Hematopoietic multipotent progenitor cell treated with erythropoietin and hydrocortisone succinate and interleukin-3 and kit ligand, for 6 days (in vitro differentiated cells): ENCODE measurements at places on chromosomes 3 and 15.

DNA sequence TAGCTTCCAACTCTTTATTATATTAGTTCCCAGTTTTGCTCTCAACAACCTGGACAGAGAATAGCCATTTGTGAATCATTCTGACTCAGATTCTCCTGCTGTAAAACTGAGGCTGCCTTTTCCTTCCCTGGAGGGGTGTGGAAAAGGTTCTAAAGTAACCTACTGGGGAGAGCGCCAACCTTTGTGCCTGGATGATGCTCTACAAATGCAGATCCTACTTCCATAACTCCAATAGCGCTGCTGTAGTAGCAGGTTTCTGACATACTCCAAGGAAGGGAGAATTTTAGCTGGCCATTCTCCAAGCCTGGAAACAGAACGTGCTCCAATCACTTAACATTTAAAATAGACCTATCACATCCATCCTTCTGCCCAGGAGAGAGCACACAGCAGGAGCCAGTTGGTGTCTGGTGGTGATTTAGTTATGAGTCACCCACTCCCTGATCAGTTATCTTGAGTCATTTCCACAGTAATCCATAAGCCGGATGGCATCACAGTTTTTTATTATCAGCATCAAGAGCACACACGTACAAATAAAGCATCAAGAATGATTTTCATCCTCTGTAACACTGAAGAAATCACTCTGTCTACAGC is 38.3 kb downstream of the MYH15 start:
- DNase-seq: no peak

GRCh38 chr3:157392104-157392503 is 44.5 kb upstream of the PTX3 start:
- no peak for DNase-seq

- peak; percentile 84 for DNase-seq
Observed at GRCh38 chr3:69120879-69121464, 1.4 kb downstream of the LMOD3 start.

GRCh38 chr15:97759363-97759762 is 201.1 kb upstream of the ARRDC4 start:
- DNase-seq: peak; percentile 31

GRCh38 chr3:16183601-16184270 is 9.3 kb downstream of the GALNT15 start:
- DNase-seq: no peak

DNA sequence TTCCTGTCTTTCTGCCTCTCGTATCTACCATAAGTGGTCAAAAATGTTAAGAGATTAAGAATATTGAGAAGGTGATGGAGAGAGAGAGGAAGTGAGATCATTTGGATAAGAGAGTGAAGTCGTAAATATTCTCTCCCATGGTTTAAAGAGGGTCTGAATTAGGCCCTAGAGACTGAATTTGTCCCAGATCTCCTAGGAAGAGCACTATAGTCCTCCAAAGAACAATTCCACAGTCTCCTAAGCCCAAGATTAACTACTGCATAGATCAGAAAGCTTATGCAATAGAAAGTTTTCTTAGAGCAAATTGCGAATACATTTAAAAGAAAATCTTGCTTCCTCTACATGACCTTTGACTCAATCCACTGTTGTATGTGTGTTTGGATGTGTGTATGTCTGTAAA is 598.8 kb downstream of the TUSC7 start:
- no peak for DNase-seq

- DNase-seq: peak; percentile 44
Observed at GRCh38 chr15:83207009-83207659, 489 bp downstream of the HDGFL3 start.

DNA sequence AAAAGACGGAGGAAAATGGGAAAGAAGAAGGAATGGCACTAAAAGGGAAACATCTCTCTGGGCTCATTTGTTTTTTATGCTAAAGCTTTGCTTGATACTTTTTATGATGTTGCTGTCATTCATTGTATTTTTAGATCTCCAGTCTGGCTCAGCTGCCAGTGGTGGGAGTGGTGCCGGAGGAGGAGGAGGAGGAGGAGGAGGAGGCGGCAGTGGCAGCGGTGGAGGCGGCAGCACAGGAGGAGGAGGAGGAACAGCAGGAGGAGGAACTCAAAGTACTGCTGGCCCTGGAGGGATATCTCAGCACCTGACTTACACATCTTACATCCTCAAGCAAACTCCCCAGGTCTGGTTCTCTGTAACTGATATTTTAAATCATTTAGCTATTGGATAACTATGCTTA is 49.6 kb downstream of the MAP6D1 start:
- DNase-seq: no peak

DNA sequence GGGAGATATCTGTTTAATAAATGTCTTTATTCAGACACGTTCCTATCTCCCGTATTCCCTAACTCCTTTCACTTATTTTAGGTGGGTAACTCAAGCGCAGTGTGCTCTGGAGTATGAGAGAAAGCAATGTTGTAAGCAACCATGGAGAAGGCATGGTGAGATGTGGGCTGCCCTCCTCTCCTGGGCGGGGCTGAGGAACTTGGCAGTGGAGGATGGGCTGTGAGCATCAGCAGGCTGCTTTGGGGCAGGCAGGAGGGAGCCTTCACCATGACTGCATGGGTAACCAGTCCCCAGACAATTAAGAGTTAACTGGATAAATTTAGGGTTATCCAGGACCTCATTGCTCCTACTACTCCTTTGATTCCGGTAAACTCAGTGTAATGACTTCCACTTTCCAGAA is 126.1 kb downstream of the RORA start:
- no peak for DNase-seq

- peak; percentile 28 for DNase-seq
Observed at GRCh38 chr3:56985878-56986277, 74.6 kb upstream of the SPATA12 start.

DNA sequence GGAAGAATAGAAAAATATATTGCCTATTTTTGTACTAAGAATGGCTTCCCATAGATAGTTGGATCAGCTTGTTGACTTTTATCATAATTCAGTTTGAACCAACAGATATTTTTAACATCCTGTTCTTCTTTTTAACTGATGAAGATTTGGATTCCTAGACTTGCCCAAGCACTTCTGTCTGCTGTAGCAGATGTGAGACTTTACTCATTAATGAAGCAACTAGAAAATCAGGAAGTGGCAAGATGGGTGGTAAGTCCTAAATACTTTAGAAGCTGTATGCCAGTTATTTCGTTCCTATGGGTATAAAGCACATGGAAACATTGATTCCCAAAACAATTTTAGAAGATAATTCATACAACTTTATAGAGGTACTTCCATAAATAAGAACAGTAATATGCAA is 8.4 kb downstream of the PIGB start:
- DNase-seq: peak; percentile 53

- no peak for DNase-seq
Observed at GRCh38 chr3:60919296-60919695, 332.0 kb downstream of the FHIT start.

DNA sequence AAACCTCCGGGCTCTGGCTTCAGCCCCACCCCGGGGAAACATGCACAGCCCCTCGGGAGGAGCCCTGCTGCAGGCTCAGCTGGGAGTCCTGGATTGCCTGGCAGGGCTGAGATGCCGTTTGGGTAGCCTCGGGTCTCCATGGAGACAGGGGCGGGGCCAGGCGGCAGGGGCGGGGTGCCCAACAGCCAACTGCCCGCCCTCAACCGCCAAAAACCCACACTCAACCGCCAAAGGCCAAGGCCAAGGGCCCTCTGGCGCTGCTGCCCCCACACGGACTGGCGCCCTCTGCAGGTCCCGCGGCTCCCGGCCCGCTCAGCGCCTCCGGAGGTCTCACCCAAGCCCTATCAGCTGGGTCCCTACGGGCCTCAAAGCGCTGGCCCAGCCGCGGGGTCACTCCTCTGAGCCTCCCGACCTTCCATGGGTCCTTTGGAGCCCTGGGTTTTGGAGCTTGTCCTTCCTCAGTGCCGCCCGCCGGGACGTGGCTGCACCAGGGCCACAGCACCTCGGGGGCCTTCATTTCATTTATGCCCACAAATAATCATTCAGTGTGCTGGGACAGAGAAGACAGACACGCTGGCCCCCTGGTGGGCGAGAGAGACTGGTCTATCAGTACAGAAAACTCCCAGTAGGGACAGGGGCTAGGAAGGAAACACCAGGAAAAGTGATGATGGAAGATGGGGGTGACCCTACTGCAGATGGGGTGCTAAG is 33.5 kb upstream of the ACAD9 start:
- peak; percentile 97 for DNase-seq

GRCh38 chr3:148084931-148085330 is 612.8 kb upstream of the AGTR1 start:
- no peak for DNase-seq

DNA sequence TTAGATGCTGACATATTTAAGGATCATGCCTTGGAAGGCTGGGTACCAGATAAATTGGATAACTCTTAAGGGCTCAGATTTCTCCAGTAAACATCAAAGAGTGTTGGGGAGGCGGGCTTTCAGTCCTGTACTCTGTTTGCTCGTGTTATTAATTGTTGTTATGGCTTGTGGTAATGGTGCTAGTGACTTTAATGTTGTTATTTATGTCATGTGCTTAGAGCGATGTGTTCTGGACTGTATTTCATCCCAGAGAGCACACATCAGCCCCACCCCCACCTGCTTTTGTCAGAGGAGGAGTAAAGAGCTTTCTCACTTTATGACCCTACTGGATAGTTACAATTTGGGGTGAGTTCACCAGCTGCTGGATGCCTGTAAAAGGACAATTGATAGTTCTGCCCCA is 386.3 kb downstream of the EPHB1 start:
- DNase-seq: no peak

- no peak for DNase-seq
Observed at GRCh38 chr3:127670761-127671522, 1.8 kb upstream of the ABTB1 start.

GRCh38 chr3:65348398-65348995 is 660.7 kb upstream of the ADAMTS9 start:
- no peak for DNase-seq

- DNase-seq: peak; percentile 27
Observed at GRCh38 chr3:46283881-46284450, 41.7 kb downstream of the CCR3 start.

DNA sequence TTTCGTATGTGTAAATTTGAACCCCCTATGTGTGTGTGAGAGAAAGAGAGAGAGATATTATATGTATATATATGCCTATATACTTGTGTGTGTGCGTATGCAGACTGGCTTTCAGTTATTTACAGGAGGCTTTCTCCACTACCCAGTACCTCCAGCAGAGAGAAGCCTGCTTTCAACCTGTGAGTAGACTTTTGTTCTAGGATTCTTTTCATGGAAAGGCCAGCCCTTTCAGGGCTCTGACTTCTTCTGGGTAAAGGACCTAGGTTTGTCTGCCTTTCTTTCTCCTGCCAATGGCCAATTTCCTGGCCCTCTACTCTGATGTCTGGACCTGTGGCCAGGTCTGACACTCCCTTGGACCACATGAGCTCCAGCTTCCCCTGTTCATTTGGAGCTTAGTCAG is 23.8 kb downstream of the LRRC28 start:
- no peak for DNase-seq

DNA sequence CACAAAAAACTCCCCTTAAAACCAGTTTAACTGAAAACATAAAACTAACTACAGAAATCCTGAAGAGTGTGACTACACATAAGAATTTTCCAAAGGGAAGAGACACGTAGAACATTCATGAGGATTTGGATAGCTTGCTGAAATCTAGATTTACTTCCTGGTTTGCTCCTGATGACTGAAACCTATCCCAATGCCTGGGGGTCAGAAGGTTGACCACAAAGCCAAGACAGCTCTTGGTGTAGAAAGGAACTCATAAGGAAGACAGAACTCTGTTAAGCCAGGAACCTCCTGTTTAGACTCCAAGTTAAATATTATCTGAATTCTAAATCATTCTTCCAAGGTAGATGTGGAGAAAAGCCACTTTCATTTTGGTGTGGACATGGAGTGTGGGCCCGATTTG is 92.8 kb downstream of the TFG start:
- no peak for DNase-seq

DNA sequence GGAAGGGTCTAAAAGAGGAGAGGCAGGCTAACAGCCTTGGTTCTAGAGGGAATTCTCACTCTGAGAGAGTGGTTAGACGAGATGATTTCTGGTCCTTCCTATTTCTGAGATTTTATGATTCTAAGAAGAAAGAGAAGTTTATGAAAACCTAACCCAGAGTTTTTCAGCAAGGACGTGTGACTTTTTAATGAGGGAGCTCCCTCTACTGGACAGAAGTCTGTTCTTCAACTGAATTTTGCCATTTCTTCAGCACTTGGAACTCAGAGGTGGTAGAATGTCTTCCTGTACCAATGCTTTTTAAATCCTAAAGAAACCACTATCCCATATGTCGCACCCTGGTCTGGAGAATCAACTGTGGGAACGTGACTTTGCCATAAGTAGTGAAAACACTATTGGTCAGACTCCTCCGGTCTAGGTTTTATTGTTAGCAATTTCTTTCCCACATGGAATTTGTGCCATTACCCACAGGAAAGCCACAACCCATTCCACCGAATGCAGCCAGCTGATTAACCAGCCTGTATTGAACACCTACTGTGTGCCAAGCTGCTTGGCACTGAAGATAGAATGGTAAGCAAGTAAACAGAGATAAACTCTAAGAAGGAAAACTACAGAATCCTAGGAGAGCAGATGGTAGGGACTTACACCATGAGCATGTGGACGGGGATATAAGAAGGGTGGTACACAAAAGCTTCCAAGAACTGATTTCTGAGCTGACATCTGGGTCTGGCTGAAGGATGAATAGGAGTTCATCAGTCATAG is 199.5 kb upstream of the LMCD1 start:
- DNase-seq: peak; percentile 83

DNA sequence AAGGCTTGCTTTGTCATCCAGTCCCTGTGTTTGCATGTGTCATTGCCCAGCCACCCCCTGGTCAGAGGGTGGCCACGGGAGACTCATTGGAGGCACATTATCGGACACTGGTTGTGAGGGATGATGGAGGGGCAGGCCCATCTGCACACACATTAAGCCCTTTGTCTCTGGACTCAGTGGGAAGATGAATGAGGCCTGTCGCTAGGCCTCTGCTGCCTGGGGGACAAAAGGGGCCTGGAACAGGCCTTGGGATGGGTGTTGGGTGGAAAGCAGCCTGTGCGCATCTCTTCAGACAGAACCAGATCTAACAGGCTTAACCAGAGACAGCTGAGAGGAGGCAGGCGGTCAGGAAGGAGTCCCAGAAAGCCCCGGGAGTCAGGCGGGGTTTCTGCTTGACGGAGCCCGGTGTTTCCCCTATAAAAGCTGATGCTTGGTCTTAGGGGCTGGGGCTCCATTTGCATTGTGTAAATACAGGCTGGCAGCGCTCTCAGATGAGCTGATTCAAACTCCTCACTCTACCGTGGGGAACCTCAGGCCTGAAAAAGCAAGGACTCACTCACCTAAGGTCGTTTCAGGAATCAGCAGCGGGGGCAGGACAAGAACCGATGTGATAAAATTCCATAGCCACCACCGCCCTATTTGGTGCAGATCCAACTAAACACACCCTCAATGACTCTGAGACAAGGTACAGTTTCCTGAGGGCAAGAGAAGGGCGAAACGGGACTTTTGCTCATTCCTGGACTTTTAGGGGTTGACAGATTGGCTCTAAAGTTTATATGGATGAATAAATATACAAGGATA is 17.1 kb upstream of the SKIC8 start:
- no peak for DNase-seq

GRCh38 chr3:45199837-45200648 is 26.0 kb downstream of the TMEM158 start:
- DNase-seq: no peak
